ENCODE measurements at places on chromosomes 13 and 19.

DNA sequence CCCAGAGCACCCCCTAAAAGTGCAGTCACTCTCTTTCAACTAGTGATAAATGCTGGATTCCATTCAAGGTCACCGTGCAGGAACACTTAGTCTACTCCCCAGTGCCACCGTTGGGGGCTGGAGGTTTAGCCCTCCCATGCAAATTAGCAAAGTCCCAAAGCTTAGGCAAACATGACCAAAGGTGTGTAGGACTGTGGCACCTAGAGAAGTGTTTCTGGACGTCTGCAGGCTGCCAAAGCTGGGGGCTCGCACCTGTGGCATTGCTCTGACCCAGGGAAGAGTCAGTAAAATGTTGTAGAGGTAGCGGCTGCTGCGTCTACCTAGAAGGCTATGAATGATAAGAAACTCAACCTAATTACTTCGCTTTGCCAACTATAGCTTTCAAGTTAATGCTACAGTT lies 13.9 kb downstream of the COL4A1 start:
- DNase-seq = no peak

DNA sequence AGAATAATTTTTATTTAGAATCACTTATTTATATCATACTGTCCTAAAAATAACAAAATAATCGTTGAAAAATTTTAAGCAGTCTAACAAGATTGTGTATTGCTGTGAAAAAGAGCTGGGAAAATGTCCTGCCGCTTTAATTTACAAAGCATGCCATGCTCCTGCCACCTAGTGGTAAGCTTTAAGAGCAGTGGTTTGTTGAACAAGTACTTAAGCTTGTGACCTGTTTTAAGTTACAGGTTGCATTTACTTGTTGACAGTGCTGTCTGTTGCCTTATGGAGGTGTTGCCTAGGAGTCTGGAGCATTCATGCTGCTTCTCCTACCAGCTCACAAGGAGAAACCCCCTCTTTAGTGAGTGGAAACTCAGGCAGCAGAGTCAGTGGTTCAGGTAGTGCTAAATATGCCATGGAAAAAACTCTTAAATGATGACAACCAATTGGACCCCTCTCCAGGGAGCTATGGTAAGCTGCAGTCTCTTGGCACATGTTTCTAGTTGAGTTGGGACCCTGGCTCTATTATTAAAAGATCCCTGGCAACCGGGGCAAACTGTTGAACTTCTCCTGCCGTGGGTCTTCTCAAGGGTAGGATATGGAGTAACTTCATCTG lies 68.4 kb downstream of the SPATA13 start:
- DNase-seq = peak; percentile 35

DNA sequence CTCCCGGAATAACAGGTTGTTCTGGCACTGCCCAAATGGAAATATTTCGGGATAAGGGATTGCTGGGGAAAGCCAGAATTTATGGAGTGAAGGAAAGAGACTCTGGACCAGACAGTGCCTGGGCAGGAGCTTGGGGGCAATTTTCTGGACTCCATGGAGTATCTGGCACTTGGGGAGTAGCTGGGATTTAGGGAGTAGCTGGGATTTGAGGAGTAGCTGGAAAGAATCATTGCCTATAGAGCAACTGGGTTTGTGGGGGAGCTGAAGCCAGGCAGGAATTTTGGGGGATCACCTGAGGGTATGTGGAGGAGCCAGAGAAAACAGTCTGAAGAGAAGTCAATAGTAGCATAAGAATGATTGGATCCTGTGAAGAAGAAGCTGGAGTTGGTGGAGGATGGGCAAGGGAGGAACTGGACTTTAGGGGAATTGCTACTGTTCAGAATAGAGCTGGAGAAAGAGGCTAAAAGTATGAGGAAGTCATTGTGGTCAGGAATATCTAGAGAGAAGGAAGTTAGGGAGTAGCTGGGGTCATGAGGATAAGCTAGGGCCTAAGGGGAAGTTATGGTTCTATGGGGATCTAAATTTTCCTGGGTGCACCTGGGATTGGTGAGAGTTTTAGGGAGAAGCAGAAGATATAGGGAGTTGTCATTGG lies 14.8 kb downstream of the FSD1 start:
- no peak for DNase-seq

- no peak for DNase-seq
These were observed 144.9 kb downstream of the KLF12 start for GRCh38 chr13:73989244-73989843.

DNA sequence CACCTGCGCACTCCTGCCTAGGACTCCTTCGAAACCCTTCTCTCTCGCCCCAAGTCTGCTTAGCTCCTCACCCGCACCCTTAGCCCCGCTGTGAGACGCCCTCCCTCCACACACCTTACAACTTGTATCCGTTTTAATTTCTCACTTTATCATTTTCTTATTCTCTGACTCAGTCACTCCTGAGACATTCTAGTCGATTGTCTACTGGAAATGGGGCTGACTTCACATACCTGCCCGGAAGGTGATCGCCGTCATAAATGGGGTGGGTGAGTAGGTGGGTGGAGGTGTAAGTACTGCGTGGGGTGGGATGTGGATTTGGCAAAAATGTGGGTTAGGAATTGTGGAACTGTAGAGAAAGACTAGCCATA lies 714 bp downstream of the NDFIP2 start:
- DNase-seq = no peak

- no peak for DNase-seq
These were observed 1.0 kb downstream of the AP2S1 start for GRCh38 chr19:46849610-46850009.

DNA sequence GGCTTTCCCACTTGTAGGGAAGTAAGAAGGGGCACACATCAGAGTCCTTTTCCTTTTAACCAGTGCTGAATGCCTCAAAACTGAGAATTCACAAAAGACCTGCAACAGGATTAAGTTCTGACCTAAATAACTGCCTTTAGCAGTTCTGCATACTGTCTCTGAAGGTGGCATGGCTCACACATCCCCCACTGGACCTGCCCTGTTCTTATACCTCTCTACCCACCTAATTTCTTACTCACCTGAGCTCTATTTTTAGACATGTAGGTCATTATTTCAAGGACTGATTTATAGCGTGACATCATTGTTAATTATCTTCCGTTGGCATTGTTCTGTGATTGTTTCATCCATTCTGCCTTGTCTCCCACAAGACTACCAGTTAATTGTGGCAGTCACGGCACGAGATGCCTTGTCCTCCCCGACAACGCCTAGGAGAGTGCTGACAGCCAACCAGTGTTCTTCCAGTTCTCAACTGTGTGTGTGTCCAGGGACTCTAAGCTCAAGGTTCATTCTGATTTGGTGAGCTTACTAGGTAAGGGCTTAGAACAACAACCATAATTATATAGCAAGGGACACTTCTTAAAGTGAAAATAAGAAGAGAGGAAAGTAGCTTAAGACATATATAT lies 27.1 kb upstream of the UBL3 start:
- no peak for DNase-seq

- no peak for DNase-seq
These were observed 111.3 kb downstream of the ZNF486 start for GRCh38 chr19:20278342-20278741.

DNA sequence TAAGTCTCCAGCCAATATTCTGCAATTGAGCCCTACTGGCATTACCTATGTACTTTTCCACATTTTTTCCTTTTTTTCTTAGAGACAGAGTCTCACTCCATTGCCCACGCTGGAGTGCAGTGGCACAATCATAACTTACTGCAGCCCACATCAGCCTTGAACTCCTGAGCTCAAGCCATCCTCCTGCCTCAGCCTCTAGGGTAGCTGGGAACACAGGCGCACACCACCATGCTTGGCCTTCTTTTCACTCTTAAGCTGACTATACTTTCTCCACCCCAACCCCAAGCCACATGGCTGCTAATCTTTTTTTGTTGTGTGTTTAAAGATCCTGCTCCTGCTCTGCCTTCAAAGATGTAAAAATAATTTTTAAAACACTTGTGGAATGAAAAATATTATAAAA lies 1.6 kb upstream of the LATS2 start:
- no peak for DNase-seq

GRCh38 chr19:16824658-16825311 lies 4.4 kb upstream of the SIN3B start:
- no peak for DNase-seq

- no peak for DNase-seq
These were observed 721 bp downstream of the MED25 start for GRCh38 chr19:49818649-49819370.

- peak; percentile 45 for DNase-seq
These were observed 1.2 kb downstream of the PPM1N start for GRCh38 chr19:45499196-45500180.

DNA sequence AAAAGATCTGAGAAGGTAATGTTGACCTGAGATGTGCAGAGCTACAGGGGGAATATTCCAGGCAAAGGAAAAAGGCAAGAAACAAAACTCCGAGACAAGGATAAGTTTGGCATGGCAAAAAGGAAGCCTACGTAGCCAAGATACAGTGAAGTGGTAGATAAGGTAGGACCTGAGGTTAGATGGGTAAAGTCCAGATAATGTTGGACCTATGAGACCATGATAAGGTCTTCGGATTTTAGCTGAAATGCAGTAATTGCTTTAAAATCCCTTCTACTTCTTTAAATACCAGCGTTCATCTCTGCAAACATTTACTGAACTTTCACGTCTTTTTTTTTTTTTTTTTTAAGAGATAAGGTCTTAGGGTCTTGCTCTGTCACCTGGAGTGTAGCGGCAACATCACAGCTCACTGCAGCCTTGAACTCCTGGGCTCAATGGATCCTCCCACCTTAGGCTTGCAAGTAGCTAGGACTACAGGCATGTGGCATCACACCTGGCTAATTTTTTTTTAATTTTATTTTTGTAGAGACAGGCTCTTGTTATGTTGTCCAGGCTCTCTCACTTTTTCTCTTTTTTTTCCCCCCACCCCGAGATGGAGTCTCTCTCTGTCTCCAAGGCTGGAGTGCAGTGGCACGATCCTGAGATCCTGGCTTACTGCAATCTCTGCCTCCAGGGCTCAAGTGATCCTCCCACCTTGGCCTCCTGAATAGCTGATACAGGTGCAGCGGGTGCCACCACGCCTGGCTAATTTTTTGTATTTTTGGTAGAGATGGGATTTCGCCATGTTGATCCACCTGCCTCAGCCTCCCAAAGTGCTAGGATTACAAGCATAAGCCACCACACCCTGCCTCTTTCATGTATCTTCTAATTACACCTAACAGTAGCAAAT lies 4.2 kb upstream of the WBP4 start:
- no peak for DNase-seq

DNA sequence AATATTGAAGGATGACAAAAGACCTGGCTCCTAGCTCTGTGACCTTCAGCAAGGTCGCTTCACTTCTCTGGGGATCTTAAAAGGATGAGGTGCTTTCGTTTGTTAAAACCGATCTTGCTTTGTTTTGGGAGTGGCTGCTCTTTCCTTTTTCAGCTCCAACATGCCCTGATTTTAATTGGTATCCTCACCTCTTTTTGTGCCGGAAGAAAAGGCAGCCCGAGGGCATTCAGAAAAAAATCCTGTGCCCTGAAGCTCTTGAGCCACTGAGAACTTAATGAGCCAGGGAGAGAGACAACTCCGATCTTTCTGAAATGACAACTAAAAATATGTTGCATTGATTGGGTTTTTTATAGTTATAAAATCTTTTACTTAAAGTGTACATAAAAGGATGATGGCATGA lies 19.4 kb downstream of the CLDN10 start:
- no peak for DNase-seq

DNA sequence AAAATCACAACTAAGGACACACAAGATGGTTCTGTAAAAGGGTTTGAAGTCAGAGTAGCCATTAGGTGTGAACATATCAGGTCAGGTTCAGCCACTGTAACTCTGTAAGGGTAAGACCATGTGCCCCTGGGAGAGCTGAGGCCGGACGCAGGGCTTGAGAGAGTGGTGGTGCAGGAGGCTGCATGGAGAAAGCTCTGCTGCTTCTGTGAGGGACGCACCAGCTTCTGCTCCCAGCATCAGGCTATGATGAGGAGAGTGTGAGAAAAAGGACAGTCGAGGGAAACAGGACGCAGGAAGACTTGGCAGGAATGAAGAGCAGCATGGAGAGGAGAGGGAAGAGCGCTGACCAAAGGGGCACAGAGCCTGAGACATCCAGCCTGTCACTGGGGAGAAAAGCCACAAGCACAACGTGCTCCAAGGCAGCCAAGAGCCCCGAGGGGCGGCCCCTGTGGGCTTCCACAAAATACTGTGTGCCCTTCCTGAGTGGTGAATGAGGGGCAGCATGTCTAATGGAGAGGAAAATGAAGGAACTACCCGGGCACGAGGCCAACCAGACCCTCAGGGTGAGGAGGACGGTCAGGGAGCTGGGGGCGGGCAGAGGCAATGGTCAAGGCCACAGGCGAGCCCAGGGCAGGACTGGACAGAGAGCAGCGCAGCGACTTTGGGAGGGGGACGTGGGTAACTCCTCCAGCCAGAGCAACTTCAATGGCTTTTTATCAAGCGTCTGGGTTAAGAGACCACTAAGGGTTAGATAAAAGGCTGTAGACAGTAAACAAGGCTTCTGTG lies 107.7 kb downstream of the COL4A1 start:
- DNase-seq = no peak

DNA sequence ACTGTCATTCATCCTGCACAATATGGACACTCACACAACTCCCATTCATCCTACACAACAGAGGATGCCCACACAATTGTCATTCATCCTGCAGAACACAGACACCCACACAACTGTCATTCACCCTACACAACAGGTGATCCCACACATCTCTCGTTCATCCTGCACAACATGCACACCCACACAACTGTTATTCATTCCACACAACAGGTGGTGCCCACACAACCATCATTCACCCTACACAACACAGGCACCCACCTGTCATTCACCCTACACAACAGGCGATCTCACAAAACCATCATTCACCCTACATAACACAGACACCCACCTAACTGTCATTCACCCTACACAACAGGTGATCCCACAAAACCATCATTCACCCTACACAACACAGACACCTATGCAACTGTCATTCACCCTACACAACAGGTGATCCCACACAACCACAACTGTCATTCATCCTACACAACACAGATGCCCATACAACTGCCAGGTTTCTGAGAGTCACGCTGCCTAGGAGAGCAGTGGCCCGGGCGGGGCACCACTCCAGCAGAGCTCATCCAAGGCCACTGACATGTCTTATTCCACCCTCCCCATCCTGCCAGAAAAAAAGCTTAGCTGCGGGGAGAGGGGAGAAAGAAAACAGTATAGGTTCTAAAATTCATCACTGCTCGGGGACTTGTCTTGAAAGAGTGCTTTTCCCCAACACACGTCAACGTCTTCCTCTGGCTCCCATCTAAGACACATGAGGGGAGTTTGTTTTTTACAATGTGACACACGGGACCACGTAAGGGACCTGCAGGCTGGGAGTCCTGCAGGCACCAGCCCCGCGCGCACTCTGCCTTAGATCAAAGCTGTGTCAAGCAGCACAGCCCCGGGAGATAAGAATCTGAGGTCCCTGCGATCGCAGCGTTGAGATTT lies 44.0 kb downstream of the KLF2 start:
- no peak for DNase-seq

- DNase-seq = no peak
These were observed 219.2 kb downstream of the ENOX1 start for GRCh38 chr13:43567608-43568007.

- no peak for DNase-seq
These were observed 3.2 kb downstream of the ZNF230 start for GRCh38 chr19:44005973-44006372.
